ENCODE measurements at places on chromosomes 16 and 17. TPM values are rescaled to one million over a fixed set of nuclear protein-coding genes. Genes with fewer than 3 reads are reported as not detected.

- peaks cover 9% of the 10 kb centered on the region for H3K36me3 ChIP-seq
- no peak overlapping the region for H3K4me3 ChIP-seq
- H3K27me3 ChIP-seq: peaks cover 21% of the 10 kb centered on the region
- DNase-seq: no peak
- no peak overlapping the region for H3K27ac ChIP-seq
- H3K4me1 ChIP-seq: peaks cover 6% of the 10 kb centered on the region
Observed at GRCh38 chr17:27376637-27377547, 79.4 kb upstream of the KSR1 start.

- DNase-seq: no peak
- no peak overlapping the region for H3K4me3 ChIP-seq
- H3K27me3 ChIP-seq: no peaks in the 10 kb centered on the region
- peaks cover 73% of the 10 kb centered on the region for H3K36me3 ChIP-seq
- no peaks in the 10 kb centered on the region for H3K4me1 ChIP-seq
- no peak overlapping the region for H3K27ac ChIP-seq
Observed at GRCh38 chr17:78095035-78095434, 33.5 kb downstream of the TMC6 start.

DNA sequence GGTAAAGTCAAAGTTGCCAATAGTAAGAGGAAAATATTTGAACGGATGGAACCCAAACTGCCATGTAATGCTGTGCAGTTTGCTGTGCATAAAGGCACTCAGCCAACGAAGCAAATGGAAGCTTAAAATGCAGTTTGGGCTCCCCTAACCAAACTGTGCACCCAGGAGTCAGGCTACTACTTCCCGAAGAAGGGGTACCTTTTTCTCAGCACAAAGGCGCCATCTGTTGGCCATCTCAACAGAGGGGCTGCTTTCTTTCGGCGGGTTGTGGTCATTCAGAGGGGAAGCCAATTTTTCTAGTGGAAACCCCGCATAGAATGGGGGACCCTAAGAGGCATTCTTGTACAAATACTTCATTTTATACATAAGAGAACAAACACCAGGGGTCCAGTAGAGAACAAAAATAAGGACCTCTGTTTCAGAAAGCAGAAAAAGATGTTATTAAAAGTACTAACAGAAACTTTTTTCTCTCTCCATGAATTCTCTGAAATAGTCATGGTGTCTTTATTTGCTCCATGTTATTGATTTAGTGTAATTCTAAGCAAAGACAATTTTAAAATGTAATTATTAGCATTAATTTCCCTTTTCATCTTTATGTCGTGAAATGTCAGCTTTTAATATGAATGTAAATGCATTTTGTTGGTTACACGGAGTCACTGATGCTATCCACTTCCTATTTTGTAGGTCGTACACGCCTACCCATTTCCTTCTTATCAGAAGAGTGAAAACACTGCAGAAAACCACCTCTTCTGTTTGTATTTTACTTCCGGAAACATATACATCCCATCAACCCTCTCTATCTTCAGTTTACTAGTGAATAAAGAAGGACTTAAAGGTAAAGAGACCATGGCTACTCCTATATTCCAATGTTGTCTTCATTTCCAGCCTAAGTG is 453.3 kb downstream of the KCNJ2 start:
- no peak for DNase-seq
- H3K27ac ChIP-seq: no peak overlapping the region
- no peaks in the 10 kb centered on the region for H3K27me3 ChIP-seq
- no peaks in the 10 kb centered on the region for H3K36me3 ChIP-seq
- no peak overlapping the region for H3K4me3 ChIP-seq

DNA sequence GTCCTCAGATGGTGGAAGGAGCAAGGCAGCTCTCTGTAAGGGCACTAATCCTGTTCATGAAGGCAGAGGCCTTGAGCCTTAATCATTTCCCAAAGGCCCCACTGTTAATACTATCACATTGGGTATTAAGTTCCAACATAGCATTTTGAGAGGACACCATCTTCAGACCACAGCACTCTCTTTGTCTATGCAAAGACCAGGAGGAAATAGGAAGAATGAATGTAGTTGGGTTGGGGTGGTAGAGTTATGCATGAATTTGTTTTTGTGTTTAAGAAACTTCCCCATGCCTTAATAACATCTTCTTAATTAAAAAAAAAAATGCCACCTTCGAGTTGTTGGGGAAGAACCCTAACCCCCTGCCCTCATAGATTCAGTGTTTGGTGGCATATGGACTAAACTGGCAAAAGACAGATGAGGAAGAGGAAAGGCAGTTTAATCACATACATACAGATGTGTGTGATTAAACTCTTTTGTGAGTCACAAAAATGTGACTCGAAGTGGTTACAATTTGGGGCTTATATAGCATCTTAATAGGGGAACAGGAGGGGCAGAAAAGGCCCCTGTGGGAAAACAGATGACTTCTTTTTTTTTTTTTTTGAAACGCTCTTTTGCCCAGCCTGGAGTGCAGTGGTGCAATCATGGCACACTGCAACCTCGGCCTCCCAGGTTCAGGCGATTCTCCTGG is 35.0 kb upstream of the SLC5A10 start:
- H3K4me1 ChIP-seq: peaks cover 40% of the 10 kb centered on the region
- peaks cover 68% of the 10 kb centered on the region for H3K36me3 ChIP-seq
- DNase-seq: no peak

- no peak overlapping the region for H3K27ac ChIP-seq
- H3K27me3 ChIP-seq: peaks cover 2% of the 10 kb centered on the region
- H3K4me3 ChIP-seq: no peak overlapping the region
- peaks cover 2% of the 10 kb centered on the region for H3K4me1 ChIP-seq
- DNase-seq: no peak
- H3K36me3 ChIP-seq: peaks cover 12% of the 10 kb centered on the region
Observed at GRCh38 chr17:76468634-76469010, 1.2 kb downstream of the AANAT start.

GRCh38 chr17:2083613-2084035 is 28.7 kb downstream of the HIC1 start:
- H3K27ac ChIP-seq: peak overlapping the region; percentile 67
- peaks cover 73% of the 10 kb centered on the region for H3K4me1 ChIP-seq
- no peak for DNase-seq
- no peaks in the 10 kb centered on the region for H3K27me3 ChIP-seq
- no peak overlapping the region for H3K4me3 ChIP-seq
- peaks cover 62% of the 10 kb centered on the region for H3K36me3 ChIP-seq

DNA sequence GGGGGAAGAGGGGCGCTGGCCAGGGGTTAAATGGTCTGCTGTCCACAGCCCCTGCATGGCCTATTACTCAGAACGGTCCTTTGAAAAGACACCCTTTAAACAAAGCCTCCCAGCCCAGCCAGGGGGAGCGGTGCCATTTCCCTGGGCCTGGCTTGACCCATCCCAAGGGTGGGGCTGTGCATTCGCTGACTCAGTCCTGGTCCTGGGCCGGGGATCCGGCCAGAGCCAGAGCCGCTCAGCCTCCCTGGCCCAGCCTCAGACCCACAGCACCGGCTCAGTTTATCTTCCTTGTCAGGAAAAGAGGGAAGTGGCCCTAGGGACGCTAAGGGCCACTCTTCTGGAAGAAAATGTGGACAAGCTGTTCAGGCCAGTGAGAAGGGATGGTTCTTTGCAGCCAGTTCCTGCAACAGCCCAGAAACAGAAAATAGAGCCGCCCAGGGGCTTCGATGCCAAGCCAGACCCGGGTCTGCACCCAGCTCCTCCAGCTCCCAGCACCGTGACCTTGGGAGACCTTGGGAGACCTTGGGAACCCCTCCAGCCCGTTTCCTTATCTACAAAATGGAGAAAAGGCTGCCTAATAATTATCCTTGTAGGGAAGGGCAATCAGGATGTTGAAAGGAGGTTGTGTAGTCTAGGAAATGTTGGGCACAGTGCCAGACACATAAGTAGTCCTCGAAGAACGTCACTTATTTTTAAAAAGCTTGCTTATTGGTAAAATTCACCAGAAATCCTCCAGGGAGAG is 82.5 kb downstream of the ZDHHC7 start:
- no peaks in the 10 kb centered on the region for H3K27me3 ChIP-seq
- H3K36me3 ChIP-seq: no peaks in the 10 kb centered on the region
- DNase-seq: no peak
- no peak overlapping the region for H3K27ac ChIP-seq
- H3K4me1 ChIP-seq: no peaks in the 10 kb centered on the region
- H3K4me3 ChIP-seq: no peak overlapping the region

DNA sequence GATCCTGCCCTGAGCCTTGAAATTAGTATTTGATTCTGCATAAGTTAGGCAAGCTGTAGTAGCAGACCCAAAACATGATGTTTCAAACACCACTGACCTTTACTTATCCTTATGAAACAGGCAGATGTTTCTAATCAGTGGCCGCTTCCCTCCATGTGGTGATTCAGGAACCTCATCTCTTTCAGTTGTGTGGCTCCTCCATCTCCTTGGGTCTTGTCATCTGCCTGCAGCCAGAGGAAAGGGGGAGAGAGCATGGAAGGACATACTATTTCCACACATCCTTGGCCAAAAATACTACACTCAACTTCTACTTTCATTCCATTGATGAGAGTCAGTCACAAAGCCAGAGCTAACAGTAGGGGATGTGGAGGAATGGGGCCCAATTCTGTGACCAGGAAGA is 41.6 kb upstream of the IRX6 start:
- no peaks in the 10 kb centered on the region for H3K36me3 ChIP-seq
- H3K27me3 ChIP-seq: no peaks in the 10 kb centered on the region
- no peak for DNase-seq
- H3K4me3 ChIP-seq: no peak overlapping the region

GRCh38 chr16:28858421-28858820 is 5.2 kb upstream of the SH2B1 start:
- H3K27me3 ChIP-seq: no peaks in the 10 kb centered on the region
- H3K27ac ChIP-seq: no peak overlapping the region
- H3K4me3 ChIP-seq: no peak overlapping the region
- DNase-seq: no peak
- peaks cover 6% of the 10 kb centered on the region for H3K4me1 ChIP-seq

DNA sequence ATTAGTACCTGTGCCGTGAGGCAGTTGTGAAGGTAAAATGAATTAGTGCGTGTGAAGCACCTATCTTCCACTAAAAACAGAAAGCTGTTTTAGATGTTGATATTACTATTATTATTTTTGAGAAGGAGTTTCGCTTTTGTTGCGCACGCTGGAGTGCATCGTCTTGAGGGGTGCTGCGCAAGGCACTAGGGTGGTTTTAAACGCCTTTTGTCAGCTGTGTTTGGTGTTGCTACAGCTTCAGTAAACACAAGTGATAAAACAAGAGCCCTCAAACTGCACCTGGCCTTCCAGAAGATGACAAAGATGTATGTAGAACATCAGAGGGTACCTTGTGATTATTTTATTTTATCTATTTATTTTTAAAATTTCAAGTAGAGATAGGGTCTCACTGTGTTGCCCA is 38.2 kb downstream of the PLCG2 start:
- H3K36me3 ChIP-seq: no peaks in the 10 kb centered on the region
- DNase-seq: no peak
- H3K27ac ChIP-seq: no peak overlapping the region
- no peaks in the 10 kb centered on the region for H3K27me3 ChIP-seq
- peaks cover 3% of the 10 kb centered on the region for H3K4me1 ChIP-seq

- no peaks in the 10 kb centered on the region for H3K4me1 ChIP-seq
- H3K36me3 ChIP-seq: peaks cover 63% of the 10 kb centered on the region
- H3K4me3 ChIP-seq: no peak overlapping the region
- no peaks in the 10 kb centered on the region for H3K27me3 ChIP-seq
Observed at GRCh38 chr16:89801800-89802199, 14.6 kb downstream of the FANCA start.

DNA sequence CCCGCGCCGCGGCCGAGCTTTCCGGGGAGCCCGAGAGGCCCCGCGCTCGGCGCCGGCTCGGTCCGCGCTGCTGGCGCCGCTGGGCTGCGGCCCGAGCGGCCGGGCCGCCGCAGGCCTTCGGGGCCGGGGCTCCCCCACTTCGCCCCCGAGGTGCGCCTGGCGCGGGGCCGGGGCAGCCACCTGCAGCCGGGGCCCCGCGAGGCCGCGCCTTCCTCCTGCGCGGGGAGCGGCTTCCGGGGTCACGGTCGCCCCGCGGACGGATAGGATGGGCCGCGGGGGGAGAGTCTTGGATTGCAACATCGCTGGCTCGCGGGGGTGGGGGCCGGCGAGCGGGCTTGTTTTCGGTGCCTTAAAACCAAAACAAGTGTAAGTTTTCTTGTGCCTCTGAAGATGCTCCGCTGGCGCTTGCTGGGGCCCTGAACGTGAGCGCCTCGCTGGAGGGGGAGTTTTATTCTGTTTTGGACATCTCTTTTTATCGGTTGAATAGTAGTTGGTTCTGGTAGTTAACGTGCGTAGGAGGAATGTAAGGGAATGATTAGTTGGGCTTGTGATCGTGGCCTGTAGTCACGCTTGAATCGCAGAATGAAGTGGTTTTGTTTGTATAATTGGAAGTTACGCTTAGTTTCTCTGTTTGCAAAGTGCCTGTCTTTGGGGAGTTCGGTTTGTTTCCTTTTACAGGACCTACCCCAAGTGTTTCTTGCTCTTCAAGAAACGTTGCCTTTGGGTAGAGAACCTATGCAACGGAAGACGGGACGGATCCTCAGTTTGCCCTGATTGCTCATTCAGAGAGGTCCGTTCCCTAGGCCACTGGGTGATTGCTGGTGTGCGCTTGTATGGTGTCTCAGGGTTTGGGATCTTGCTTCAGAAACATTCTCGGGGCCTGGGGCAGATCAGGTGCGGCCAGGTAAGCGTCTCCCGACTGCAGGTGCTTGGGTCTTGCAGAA is 724 bp downstream of the UBE2I start:
- H3K4me1 ChIP-seq: peaks cover 10% of the 10 kb centered on the region
- H3K4me3 ChIP-seq: peak overlapping the region; percentile 92
- H3K27me3 ChIP-seq: no peaks in the 10 kb centered on the region
- H3K27ac ChIP-seq: peak overlapping the region; percentile 87

GRCh38 chr16:27408012-27408601 is 6.1 kb downstream of the IL21R start:
- H3K27ac ChIP-seq: peak overlapping the region; percentile 96
- no peak for DNase-seq
- peaks cover 57% of the 10 kb centered on the region for H3K4me1 ChIP-seq
- peaks cover 95% of the 10 kb centered on the region for H3K36me3 ChIP-seq
- no peaks in the 10 kb centered on the region for H3K27me3 ChIP-seq

- no peaks in the 10 kb centered on the region for H3K36me3 ChIP-seq
- H3K4me3 ChIP-seq: no peak overlapping the region
- H3K27me3 ChIP-seq: peaks cover 4% of the 10 kb centered on the region
- DNase-seq: no peak
- no peak overlapping the region for H3K27ac ChIP-seq
- H3K4me1 ChIP-seq: no peaks in the 10 kb centered on the region
Observed at GRCh38 chr17:50806141-50806643, 29.2 kb upstream of the WFIKKN2 start.

GRCh38 chr17:2277429-2278170 is 26.0 kb downstream of the SMG6 start:
- H3K27me3 ChIP-seq: no peaks in the 10 kb centered on the region
- no peak overlapping the region for H3K4me3 ChIP-seq
- peaks cover 64% of the 10 kb centered on the region for H3K4me1 ChIP-seq
- H3K36me3 ChIP-seq: peaks cover 60% of the 10 kb centered on the region
- no peak for DNase-seq

GRCh38 chr17:37752482-37752881 is 7.6 kb upstream of the HNF1B start:
- H3K4me1 ChIP-seq: peaks cover 45% of the 10 kb centered on the region
- H3K27ac ChIP-seq: peak overlapping the region; percentile 64
- H3K4me3 ChIP-seq: no peak overlapping the region

ELOB gene
- 242 TPM for total RNA-seq

HOXB13 gene
- not detected for total RNA-seq

SMIM5 gene
- total RNA-seq: 0.09 TPM

SLC22A31 gene
- total RNA-seq: 0.71 TPM

All from activated T-helper 2 cell treated with anti-CD3 and anti-CD28 coated beads, Interferon-gamma antibody, Interleukin-2, Interleukin-4, amounts not matched to agents 10 μg/mL and 5 μg/mL and 100 μg/mL, durations not matched to agents 14 hours and 24 hours and 36 hours (primary cell).